ENCODE measurements at places on chromosomes 16 and 17. TPM values are rescaled to one million over a fixed set of nuclear protein-coding genes. Genes with fewer than 3 reads are reported as not detected.

SLC16A11 gene
- total RNA-seq, result 2.0 TPM

OTOP2 gene
- 2.4 TPM for total RNA-seq

C16orf92 gene
- 91.3 TPM for total RNA-seq

PRR11 gene
- total RNA-seq, result 6.9 TPM

SMCR8 gene
- 27.7 TPM for total RNA-seq

EVI2A gene
- 2.2 TPM for total RNA-seq

C16orf90 gene
- total RNA-seq, result 14.2 TPM

TNFSF12 gene
- 20.6 TPM for total RNA-seq

GRCh38 chr17:34275881-34276280 is 5.9 kb downstream of the CCL7 start:
- no peak overlapping the region for H3K27ac ChIP-seq
- no peak overlapping the region for H3K4me3 ChIP-seq
- no peaks in the 10 kb centered on the region for H3K4me1 ChIP-seq
- no peaks in the 10 kb centered on the region for H3K27me3 ChIP-seq

DNA sequence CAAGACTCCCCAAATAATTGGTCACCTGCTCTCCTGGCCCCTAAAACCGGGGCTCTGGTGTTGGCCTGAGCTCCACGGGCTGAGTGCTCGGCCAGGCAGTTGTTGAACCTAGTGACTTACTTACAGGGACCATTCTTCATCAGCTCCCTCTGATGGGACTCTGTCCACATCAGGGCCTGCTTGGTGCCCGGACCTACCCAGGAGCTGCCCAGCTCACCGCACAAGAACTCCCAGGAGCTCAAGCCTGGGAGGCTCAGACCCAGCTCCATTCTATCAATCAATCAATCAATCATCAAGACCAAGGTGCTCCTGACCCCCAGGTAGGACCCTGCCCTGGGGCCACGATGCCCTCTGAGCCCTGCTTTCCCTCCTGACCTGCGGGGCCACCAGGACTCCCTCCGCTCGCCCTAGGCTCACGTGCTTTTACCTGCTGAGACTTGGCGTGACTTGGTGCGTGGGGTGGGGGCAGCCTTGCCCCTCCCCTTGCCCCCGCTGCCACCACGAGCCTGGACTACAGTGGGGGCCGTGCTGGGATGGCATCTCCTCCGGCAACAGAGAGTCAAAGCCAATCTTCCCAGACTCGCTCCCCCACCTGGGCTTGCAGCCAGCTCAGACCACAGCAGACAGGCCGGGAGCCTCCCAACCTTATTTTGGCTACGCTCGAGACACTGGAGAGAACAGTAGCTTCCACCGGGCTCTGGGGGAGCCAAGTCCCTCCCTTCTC is 15.7 kb downstream of the IL34 start:
- H3K4me1 ChIP-seq, result peaks cover 10% of the 10 kb centered on the region
- H3K27ac ChIP-seq, result no peak overlapping the region
- DNase-seq, result peak; percentile 75
- H3K36me3 ChIP-seq, result no peaks in the 10 kb centered on the region

GRCh38 chr16:29993191-29993902 is 2.1 kb downstream of the HIRIP3 start:
- no peak overlapping the region for H3K4me3 ChIP-seq
- H3K36me3 ChIP-seq, result no peaks in the 10 kb centered on the region
- no peaks in the 10 kb centered on the region for H3K27me3 ChIP-seq
- H3K27ac ChIP-seq, result no peak overlapping the region
- DNase-seq, result no peak

GRCh38 chr16:35533683-35534082 is 2074.3 kb downstream of the TP53TG3F start:
- no peaks in the 10 kb centered on the region for H3K36me3 ChIP-seq
- H3K4me1 ChIP-seq, result no peaks in the 10 kb centered on the region
- DNase-seq, result no peak
- no peak overlapping the region for H3K4me3 ChIP-seq
- no peak overlapping the region for H3K27ac ChIP-seq

- no peaks in the 10 kb centered on the region for H3K27me3 ChIP-seq
- DNase-seq, result no peak
- no peak overlapping the region for H3K4me3 ChIP-seq
- H3K36me3 ChIP-seq, result no peaks in the 10 kb centered on the region
- no peak overlapping the region for H3K27ac ChIP-seq
Measured at GRCh38 chr16:27798241-27798640, 248.3 kb downstream of the KATNIP start.

- H3K27ac ChIP-seq, result no peak overlapping the region
- peak; percentile 86 for DNase-seq
- no peak overlapping the region for H3K4me3 ChIP-seq
Measured at GRCh38 chr17:74368341-74369081, 1.2 kb downstream of the GPR142 start.

GRCh38 chr17:55784666-55785065 is 33.8 kb downstream of the PCTP start:
- no peaks in the 10 kb centered on the region for H3K27me3 ChIP-seq
- no peak overlapping the region for H3K27ac ChIP-seq
- H3K4me1 ChIP-seq, result no peaks in the 10 kb centered on the region
- DNase-seq, result no peak
- no peaks in the 10 kb centered on the region for H3K36me3 ChIP-seq
- no peak overlapping the region for H3K4me3 ChIP-seq

GRCh38 chr17:2051933-2052559 is 2.9 kb upstream of the HIC1 start:
- H3K27ac ChIP-seq, result no peak overlapping the region
- H3K27me3 ChIP-seq, result no peaks in the 10 kb centered on the region
- H3K36me3 ChIP-seq, result no peaks in the 10 kb centered on the region
- no peak for DNase-seq

DNA sequence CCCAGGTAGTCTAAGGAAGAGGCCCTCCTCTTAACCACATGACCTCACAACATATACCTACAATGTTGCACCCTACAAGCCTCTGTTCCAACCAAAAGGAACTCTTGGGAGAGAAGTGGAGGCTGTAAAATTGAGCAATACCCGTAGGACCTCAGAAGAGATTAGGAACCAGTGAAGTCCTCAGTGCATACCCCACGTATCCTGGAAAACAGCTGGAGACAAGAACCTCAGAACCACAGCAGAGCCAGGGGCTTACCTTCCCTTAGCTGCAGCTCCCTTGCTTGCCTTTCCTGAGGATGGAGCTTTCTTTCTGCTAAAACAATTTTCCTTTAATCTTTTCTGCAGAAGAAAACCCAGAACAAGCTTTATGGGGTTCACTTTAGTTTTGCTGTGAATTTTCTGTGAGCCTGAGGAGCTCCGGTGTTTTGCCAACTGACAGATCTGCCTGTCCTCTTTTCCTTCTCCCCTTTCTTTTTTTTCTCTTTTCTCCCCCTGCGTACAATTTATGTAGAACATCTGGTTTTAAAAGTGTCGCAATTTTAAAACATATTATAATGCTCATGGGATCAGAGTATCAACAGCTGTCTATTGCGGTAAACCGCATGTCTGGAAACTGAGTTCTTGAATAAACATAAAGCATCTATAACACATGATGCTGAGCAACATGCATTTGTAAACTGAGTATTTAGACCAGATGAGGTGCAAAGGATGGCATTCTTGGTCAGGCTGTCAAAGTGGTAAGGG is 226.4 kb upstream of the MAF start:
- H3K27ac ChIP-seq, result no peak overlapping the region
- DNase-seq, result no peak
- no peaks in the 10 kb centered on the region for H3K27me3 ChIP-seq
- no peaks in the 10 kb centered on the region for H3K36me3 ChIP-seq

GRCh38 chr17:200586-200985 is 19.1 kb upstream of the DOC2B start:
- H3K36me3 ChIP-seq, result no peaks in the 10 kb centered on the region
- no peak for DNase-seq
- peaks cover 8% of the 10 kb centered on the region for H3K4me1 ChIP-seq
- H3K27ac ChIP-seq, result no peak overlapping the region
- no peak overlapping the region for H3K4me3 ChIP-seq

DNA sequence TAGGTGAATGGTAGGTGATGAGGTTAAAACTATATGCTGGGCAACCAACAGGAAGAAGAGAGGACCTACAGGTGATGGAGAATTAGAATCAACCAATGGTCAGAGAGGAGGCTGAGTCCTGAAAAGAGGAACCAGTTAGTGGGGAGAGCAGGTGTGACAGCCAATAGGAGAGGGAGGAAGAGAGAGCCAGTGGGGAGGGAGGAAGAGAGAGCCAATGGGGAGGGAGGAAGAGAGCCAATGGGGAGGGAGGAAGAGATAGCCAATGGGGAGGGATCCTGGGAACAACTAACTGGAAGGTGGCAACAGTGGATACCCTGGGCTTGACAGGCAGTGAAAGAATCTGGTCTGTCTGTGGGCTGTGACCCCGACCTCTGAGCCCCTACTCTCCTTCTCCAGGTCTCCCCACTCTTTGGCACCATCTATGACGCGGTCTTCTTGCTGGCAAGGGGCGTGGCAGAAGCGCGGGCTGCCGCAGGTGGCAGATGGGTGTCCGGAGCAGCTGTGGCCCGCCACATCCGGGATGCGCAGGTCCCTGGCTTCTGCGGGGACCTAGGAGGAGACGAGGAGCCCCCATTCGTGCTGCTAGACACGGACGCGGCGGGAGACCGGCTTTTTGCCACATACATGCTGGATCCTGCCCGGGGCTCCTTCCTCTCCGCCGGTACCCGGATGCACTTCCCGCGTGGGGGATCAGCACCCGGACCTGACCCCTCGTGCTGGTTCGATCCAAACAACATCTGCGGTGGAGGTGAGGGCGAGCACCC is 3.7 kb downstream of the GUCY2D start:
- peak; percentile 63 for DNase-seq
- no peak overlapping the region for H3K27ac ChIP-seq
- no peaks in the 10 kb centered on the region for H3K36me3 ChIP-seq
- H3K4me1 ChIP-seq, result peaks cover 4% of the 10 kb centered on the region

GRCh38 chr17:42655528-42655927 is 3.6 kb upstream of the TUBG2 start:
- no peak overlapping the region for H3K27ac ChIP-seq
- H3K4me1 ChIP-seq, result peaks cover 22% of the 10 kb centered on the region
- H3K4me3 ChIP-seq, result no peak overlapping the region
- H3K27me3 ChIP-seq, result no peaks in the 10 kb centered on the region
- no peaks in the 10 kb centered on the region for H3K36me3 ChIP-seq

GRCh38 chr16:86980644-86981043 is 336.5 kb downstream of the C16orf95 start:
- H3K4me1 ChIP-seq, result no peaks in the 10 kb centered on the region
- H3K4me3 ChIP-seq, result no peak overlapping the region
- no peaks in the 10 kb centered on the region for H3K27me3 ChIP-seq
- no peak overlapping the region for H3K27ac ChIP-seq
- no peak for DNase-seq
- H3K36me3 ChIP-seq, result no peaks in the 10 kb centered on the region

DNA sequence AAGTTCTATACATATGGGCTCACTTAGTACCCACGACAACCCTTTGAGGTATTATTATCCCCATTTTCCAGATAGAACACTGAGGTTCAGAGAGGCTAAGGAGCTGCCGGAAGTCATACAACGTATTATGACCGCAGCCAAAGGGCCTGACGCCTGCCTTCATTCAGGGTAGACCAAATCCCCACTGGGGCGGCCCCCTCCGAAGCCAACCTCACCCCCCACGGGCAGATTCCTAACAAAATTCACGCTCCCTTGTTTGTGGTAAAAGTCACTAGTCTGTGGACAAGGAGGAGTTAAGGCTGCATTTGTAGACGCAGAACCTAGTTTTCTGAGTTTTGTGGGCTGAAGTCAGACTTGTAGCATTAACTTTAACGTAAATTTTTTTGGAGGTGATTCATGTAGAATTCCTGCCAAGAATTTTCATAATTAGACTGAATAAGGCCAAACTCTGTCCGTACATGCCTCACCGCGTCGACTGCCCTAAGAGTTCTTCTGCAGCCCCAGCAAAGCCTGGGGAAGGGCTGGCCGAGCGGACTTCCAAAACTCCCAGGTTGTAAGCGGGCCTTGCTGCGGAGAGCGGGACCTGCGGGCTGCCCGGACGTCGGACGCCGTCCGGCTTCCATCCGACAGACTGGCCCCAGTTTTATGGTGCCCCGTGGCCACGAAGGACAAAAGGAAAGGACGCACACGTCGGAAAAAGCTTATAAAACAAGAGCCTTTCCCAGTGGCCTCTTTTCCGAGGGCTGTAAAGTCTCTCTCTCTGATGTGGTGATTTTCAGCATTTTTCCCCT is 75.7 kb downstream of the NXN start:
- H3K4me3 ChIP-seq, result no peak overlapping the region
- no peak for DNase-seq
- peak overlapping the region; percentile 45 for H3K27ac ChIP-seq
- H3K27me3 ChIP-seq, result no peaks in the 10 kb centered on the region

GRCh38 chr17:78111727-78112517 is 16.6 kb downstream of the TMC6 start:
- H3K27me3 ChIP-seq, result no peaks in the 10 kb centered on the region
- no peak overlapping the region for H3K4me3 ChIP-seq
- H3K36me3 ChIP-seq, result no peaks in the 10 kb centered on the region
- peaks cover 8% of the 10 kb centered on the region for H3K4me1 ChIP-seq
- DNase-seq, result no peak
- H3K27ac ChIP-seq, result no peak overlapping the region

DNA sequence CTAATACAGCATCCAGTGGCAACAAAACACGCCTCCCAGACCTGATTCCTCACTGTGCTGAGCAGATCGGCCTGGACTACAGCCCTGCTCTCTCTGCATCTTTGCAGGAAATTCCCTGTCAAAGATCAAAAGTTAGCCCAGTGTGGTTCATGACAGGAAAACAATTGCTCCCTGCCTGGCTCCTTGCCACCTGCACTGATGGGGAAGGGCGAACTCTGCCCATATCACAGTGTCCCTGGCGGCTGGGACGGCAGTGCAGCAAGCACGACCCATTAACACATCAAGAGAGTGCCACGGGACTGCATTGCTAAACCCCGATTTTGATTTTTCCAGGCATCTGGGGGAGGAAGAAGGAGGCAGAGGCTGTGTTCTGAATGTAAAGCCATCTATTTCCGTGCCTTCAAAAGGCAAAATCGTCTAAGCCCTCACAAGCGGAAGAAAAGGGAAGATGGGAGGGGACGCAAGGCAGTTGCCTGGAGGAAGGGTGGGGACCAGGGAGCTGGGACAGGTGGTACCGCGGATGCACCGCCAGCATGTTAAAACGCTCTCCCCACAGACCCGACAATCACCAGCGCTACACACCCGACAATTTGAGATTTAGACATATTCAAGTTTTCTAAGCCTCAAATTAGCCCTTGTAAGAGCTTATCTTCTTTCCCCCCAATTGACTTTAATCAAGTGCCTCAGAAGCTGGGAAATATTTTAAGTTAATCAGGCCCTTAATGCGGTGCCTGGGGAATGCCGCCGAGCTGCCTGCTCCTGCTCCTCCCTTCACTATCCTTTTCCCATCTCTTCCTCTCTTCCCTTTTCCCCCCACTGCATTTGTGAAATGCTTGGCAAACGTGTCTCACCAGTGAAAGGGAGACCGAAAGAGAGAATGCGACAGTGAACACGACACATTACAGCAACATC is 238.8 kb upstream of the CDH5 start:
- H3K27me3 ChIP-seq, result no peaks in the 10 kb centered on the region
- no peak overlapping the region for H3K4me3 ChIP-seq
- H3K27ac ChIP-seq, result no peak overlapping the region
- DNase-seq, result peak; percentile 38
- no peaks in the 10 kb centered on the region for H3K36me3 ChIP-seq

GRCh38 chr17:21549107-21549687 is 143.1 kb upstream of the KCNJ18 start:
- no peak overlapping the region for H3K27ac ChIP-seq
- no peaks in the 10 kb centered on the region for H3K27me3 ChIP-seq
- DNase-seq, result no peak
- no peak overlapping the region for H3K4me3 ChIP-seq
- peaks cover 16% of the 10 kb centered on the region for H3K4me1 ChIP-seq
